Suprapubic skin (tissue), 4 donors: ENCODE measurements at places on chromosomes 12 and 14.

- no peak for DNase-seq
These were observed 43.9 kb upstream of the TESC start for GRCh38 chr12:117143008-117143532.

DNA sequence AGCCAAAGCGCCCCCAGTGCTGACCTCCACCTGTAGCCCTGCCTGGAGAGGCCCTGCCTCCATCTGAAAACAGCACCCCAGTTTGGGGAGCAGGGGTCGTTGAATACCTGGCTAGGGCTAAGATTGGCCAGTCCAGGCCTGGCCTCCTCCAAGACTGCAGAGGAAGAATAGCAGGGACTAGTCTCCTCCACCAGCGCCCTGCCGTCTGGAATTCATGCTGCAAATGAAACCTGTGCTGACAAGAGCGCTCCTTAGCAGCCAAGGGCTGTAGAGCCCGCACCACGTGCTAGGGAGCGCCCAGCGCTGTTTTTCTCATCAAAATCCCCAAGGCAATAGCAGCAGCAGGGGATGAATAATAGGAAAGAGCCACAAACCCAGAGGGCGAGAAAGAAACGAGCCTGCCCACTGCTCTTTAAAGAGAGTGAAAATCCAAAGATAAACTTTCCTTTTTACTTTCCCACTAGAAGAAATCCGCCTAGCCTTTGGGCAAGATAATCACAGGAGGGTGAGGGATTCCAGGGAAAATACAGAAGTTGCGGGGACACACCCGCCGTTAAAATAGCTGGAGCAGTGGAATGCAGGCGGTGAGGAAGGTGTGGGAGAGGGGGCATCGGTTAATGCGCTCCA, 3.3 kb downstream of the COL2A1 start:
- DNase-seq = no peak

- no peak for DNase-seq
These were observed 7.8 kb upstream of the SP7 start for GRCh38 chr12:53343969-53344368.

DNA sequence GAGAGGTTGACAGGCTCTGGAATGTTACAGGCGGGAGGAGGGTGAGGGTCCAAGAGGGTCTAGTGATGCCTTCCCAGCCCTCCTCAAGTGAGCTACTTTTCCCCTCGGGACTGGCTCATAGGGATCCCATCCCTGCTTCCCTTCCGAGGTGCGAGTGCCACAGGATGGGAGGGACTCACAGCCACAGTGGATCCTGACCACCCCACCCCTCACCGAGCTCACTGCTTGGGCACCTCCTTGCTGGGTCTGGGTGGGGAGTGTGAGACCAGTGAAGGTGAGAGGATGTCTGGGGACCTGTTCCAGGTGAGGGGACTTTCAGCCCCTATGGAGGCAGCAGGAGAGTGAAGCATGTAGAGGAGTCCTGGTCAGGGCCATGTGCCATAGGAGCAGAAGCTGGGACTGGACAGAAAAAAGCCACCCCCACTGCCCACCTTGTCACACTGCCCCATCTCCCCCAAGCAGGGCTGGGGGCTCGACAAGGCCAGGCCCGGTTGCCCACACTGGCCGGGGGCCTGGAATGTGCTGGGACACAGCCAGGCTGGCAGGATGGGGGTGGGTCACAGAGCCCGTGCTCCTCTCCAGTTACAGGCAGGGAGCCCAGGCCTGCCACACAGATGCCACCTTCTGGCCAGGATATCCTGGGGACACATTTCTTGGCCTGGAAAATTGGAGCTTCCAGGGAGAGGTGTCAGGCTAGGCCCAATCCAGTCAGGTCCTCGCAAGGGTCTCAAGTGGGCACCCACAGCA, 1.7 kb upstream of the TNS2 start:
- DNase-seq = no peak

DNA sequence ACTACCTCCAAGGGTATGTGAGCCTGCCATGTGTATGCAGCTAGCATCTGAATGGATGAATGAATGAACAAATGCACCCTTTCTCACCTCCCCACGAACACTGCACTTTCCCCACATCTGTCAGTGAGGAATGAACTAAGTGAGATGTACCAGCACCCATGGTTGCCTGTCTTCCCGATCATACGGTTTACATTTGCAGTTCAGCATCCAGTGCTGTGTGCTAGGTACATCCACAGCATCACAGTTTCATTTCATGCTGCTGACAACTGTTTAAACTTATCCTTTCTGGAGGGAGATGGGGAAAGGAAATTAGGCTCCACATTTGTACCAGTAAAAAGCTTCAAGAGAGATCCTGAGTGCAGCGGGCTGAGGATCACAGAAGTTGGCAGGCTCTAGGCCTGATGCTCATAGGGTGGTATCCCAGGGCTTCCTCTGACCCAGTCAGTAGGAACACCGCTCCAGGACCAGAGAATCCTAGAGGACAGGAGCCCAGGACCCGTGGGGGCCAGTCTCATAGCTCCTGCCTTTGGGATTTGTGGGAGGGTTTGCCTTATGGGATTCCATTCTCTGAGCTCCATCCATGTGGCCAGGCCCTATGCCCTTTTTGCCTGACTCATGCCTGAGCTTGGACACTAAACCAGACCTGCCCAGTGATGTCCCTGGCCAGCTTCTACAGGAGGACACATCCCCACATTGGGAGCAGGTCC, 294.5 kb downstream of the CACNA1C start:
- no peak for DNase-seq

DNA sequence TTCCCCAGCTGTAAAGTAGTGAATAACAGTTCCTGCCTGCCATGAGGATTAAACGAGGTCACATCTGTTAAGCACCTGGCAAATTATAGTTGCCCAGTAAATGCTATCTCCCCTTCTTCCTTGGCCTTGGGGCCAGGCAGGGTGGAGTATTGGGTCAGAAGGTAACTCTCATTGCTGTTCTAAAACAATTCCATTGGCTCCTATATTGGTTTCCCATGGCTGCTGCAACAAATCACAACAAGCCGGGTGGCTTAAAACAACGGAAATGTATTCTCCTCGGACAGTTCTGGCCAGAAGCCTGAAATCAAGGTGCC, 31.9 kb downstream of the MMAB start:
- no peak for DNase-seq

DNA sequence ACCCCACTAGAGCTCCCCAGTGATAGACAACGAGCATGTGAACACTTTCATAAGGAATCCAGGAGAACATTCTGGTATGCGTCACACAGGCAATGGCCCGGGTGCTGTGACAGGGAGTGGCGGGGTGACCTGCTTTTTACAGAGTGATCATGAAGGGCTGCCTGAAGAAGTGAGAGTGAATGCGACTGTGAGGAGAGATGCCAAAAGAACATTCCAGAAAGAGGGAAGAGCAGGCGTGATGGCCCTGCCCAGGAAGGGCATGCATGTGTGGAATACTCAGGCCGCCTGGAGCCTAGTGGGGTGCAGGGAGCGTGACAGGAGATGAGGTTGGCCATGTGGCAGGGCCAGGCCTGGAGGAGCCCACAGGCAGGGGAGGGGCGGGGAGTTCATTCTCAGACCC, 53.8 kb downstream of the FZD10 start:
- DNase-seq = no peak

GRCh38 chr12:59874781-59875180, 279.0 kb downstream of the SLC16A7 start:
- DNase-seq = no peak

DNA sequence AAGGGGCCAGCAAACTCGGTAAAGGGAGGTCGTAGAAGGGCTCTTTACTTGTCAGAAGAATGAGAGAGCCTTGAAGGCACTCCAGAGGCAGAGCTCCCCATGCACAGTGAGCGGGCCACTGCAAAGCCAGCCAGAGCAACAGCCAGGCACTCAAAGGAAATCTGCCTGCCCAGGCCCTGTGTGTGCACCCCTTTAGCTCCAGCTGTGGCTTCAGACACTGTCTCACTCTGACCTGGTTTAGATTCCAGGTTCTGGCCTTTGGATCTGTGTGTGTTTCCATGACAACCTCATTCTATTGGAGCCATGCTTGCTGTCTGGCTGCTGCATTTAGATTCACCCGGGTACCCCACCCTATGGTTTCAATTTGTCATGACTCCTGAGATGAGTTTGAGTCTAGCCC, 170.3 kb downstream of the CAPZA3 start:
- DNase-seq = no peak

DNA sequence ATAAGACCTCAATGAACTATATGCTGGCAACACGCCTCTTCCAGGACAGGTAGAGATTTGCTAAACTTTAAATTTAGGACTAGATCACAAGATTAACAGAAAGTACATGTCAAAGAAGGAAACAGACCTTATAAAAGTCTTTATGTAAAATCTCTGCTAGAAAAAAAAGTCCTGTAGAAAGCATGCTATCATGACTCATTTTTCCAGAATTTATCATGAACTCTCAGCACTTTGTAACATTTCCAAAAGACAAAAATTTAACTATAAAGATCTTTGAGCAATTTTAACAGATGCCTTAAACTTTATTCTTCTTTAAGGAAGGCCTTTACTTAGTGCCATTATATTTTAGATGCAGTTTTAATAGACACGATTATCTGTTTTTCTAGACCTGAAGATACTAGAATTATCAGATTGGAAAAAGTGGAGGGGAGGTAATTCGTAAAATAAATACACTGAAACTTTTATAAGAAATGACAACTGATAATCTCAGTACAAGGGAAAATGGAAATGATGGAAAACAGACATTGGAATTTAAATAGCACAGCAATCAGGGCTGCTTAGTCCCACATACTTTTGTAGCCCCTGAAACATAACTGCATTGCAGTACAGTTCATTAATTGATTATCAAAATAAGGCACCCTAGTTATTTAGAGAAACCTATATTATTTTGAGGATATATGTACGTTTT, 92.0 kb downstream of the TTLL5 start:
- DNase-seq = no peak

GRCh38 chr14:100900837-100901390, 2.6 kb downstream of the RTL1 start:
- no peak for DNase-seq

DNA sequence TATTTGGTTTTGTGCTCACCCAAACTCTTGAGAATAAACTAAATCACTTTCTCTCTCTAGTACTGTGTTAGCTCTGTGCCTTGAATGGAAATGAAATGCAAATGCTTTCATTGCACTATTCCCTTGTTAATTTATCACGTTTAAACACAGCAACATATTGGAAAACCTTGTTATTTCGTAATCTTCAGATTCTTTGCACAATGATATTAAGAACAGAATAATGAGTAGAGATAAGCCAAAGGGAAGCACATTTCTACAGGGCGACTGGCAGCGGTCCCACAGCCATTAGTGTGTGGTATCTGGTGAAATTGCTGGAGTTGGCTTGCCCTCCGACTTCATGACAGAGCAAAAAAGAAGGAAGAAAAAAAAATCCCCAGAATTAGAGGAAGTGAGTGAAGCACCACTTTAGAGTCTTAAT, 166.1 kb upstream of the E2F7 start:
- DNase-seq = peak; percentile 85

DNA sequence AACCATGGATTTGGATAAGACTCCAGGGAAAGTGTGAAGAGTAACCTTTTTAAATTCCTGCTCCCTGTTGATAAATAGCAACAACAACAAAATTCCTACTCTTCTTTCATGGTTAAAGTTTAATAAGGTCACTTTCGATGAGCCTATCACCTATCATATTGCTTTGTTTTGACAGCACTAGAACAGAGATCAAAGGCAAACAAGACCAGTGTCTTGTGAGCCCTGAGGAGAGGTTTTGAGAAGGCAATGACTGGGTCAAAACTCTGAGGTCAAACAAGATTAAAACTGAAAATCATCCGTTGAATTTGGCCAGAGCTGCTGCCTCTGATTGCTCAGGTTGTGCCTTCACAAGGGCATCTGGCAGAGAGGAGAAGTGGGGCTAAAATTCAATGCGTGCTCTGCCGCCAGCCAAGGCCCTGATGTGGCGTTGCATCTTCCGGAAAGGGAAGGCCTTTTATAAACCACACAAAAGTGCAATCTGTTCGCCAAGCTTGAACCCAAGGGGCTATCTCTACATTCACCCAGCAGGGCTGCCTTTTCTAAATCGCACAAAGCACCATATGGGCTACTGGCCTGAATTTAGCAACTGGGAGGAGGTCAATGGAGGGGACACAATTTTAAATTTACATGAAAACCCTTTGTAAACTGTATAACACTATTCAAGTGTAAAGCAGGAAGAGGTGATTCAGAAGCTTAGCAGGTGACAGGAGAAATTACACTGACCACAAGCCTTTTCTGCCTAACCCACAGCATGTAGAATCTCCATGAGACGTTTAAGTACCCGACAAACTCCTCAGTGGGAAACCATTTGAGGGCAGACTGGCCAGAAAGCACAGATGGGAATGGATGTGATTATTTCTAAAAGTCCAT, 140.8 kb downstream of the DAD1 start:
- no peak for DNase-seq

DNA sequence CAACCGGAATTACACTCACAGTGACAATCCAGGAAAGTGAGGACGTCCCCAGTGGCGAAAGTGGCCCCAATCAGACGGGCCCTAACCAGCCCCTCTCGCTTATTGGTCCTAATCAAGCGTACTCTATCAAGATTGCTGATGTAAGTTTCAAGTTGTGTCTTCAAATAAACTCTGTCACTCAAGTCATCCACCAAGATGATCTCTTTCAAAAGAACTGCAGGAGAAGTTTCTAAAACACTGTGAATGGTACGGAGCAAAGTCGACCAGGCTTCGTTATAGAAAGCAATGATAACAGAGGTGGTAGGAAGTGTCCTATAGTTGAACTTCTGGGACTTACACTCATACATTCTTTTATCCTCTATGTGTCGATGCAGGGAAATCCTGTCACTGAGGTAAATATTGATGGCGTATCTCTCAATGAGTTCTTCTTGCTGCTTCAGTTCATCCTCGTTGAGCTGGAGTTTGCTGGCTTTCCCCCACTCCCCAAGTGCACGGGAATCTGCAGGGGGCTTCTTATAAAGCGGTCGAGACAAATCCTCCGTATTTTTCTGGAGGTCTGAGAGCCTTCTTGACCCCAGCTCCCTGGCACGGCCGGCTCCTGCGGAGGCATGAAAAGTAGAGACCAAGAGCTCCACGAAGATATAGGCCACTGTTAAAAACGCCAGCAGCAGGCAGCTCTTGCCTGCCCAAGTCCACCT, 604 bp downstream of the GALNT4 start:
- DNase-seq = no peak

GRCh38 chr12:54029529-54030441, 1.5 kb downstream of the HOXC6 start:
- DNase-seq = no peak

GRCh38 chr12:111570084-111570961, 28.8 kb downstream of the ATXN2 start:
- DNase-seq = no peak

DNA sequence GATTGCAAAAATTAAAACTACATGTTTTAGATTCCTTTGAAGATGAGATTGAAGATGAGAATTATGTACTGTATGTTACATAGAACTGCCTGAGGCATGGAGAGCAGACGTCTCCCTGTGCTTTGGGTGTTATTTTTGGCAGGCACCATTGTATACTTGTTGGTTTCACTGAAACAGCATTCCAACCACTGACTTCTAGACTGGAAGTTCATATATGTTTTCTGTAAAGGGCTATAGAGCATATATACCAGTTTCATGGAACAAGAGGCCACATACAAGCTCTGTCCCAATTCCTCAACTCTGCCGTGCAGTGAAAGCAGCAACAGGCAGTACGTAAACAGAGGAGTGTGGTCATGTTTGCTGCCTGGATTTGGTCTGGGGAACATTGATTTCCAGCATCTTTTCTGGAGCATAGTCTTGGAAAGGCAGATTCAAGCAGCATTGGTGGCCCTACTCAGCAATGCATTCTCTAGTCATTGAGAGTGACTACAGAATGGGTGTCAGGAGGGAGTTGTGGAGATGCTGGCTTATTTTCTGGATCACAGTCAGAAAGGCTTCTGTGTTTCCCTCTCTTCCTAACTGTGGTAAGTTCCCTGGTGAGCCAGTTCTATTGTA, 57.6 kb upstream of the CNTN1 start:
- no peak for DNase-seq
